H9 (cell line): ENCODE measurements at places on chromosomes 3 and 15.

DNA sequence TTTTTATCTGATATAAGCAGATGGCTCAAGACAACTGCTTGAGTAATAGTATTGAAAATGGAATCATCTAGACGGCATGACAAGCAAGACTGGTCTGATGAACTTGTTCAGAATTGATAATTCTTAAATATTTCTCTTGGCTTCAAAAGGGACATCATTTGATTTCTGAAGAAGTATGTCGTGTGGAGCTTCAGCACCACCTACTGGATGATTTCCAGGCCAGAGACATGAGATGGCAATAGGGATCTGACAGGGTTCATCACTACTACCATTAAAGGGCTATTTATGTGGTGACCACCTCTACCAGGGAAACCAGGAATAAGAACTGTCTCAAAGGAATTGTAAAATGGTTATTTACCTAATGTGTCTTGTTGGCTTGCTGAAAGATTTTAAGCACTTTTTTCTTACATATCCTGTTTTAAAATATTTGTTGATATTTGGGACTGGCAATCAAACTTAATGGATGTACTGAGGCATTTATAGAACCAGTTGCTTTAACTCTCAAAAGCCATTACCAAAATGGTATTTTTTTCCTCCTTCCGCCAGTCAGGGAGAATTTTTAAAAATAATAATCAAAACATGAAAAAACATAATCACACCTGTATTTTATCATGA is 99.5 kb upstream of the FAM98B start:
- DNase-seq, result peak; percentile 36

GRCh38 chr15:63630036-63630751 is 33.0 kb downstream of the FBXL22 start:
- DNase-seq, result no peak

DNA sequence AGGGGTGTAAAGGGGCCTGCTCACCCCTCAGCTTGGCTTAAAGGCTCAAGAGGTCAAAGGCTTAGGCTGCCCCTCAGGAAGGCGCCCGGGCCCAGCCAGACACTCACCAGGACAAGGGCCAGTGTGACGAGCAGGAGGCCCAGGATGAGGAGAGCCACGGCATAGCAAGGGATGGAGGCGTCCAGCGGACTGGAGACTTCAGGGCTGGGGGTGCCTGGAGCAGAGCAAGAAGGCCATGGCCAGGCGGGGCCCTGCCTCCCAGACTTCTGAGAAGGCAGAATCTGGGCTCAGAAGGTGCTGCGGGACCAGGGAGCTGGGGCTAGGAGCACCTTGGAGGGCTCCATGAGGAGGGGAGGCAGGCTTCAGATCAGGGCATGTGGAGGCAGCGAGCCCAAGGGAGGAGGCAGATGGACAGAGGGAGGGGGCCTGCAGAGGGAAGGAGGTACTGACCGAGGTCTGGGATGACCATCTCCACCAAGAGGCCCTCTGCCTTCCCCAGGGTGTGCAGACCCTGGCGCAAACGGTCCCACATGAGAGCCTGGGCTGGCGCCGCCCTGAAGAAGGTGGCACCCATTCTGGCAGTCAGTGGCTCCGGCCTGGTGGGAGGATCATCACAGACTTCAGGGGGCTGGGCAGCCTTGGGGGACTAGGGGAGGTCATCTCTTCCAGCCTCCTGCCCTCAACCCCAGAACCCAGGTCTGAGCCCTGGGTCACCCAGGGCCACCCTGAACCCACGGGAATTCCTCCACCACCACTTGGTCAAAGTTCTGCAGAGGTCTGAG is 24.5 kb downstream of the C15orf39 start:
- DNase-seq, result no peak

DNA sequence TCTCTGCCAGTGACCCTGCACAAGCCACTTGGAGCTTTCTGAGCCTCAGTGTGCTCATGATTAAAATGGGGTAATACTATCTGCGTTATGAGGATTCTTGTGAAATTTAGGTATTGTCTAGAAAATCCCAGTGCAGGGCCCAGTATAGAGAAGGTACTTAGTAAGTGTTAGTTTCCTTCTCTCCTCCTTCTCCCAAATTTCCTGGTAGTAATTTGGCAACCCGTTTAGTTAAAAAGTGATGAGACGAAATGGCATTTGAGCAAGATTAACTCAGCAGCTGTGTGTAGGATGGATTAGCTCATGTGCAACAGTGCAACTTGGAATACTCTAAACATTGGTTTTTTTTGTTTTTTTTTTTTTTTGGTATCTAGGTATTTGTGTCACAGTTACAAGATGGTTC is 84.6 kb downstream of the SLCO3A1 start:
- no peak for DNase-seq

- no peak for DNase-seq
These were observed 40.5 kb upstream of the CDV3 start for GRCh38 chr3:133532951-133533350.
